ENCODE measurements at places on chromosomes 11 and 22.
A peak's percentile ranks its signal among the peaks of the same experiment; 100 is the strongest.

DNA sequence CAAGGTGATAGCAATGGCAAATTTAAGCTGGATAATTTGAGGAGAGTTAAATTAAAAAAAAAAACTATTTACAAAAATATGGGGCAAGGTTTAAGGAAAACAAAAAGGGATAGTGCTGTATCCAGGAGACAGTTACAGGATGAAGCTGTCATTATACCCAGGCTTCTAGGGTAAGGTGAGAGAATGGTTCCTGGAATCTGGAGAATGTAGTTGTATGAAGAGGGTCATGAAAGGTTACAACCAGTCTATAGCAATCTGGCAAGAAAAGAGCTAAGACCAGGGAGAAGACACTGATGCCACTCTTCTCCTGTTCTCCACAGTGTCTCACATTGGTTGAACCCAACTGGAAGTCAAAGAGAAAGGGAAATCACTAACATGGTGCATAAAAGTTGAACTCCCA lies 144.9 kb downstream of the SOX6 start:
- DNase-seq: no peak

DNA sequence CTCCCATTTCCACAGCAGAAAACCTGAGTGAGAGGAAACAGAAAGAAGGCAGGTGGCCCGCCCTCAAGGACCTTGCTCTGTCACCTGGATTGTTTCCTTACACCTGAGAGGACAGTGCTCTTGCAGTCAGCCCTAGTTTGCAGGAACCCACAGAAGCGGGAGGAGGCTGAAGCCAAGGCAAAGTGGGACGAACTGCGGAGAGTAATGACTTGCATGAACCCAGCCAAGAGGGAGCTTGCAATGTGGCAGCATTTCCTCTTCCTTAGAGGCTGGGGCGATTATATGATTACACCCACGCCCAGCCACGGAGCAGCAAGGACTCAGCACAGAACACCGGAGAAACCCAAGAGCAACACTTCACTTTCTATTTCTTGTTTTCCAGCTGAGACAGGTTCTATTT lies 102.6 kb downstream of the SPON1 start:
- no peak for DNase-seq

GRCh38 chr11:57054817-57055216 lies 66.1 kb downstream of the OR5AK2 start:
- DNase-seq: no peak

DNA sequence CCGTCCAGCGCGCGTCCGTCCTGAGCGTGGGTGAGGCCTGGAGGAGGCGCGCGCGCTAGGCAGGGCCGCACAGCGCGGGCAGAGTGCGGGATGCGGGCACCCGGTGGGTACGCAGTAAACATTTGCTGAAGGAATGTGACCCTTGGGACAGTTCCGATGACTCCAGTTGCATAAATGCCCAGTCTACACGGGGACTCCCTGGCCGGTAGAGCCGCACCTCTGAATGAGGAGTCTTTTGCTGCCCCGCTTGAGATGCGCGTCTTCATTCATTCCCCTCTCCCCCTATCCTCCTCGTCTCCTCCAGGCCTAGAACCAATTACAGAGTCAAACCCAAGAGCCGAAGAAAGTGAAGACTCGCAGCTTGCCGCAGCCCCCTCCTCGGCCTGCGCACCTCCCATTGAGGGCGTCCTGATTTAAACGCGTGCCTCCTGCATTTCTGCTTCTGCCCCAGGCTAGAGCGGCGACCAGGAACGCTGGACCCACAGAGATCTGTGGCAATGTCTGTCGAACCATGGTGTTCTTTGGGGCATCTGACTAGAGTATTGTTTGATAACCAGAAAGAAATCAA lies 729 bp upstream of the CHKB start:
- no peak for DNase-seq

GRCh38 chr11:25755381-25755780 lies 576.5 kb upstream of the ANO3 start:
- DNase-seq: no peak

- no peak for DNase-seq
Observed at GRCh38 chr22:26889802-26890201, 232.4 kb downstream of the MIAT start.

DNA sequence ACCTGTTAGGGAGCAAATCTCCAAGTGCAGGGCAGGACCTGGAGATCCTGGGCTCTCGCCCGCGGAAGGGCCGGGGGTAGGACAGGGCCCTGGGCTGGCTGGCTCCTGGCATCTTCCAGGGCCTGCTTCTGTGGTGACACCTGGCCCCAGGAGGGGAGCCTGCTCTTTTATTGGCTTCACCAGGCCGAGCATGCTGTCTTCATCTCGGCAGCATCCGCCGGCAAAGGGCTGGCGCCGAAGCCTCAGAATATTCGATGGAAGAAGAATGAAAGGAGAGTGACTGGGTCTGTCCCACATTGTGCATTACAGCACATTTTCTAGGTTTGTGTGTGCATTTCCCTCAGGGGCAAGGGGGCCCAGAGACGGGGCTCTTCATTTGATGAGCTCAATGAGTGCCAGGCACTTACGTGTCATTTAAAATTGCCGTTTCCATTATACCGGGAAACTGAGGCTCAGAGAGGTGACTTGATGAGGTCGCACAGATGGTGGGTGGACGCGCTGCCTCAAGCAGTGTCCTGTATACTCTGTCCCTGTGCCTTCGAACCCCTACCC lies 70.0 kb downstream of the RBX1 start:
- DNase-seq: no peak

DNA sequence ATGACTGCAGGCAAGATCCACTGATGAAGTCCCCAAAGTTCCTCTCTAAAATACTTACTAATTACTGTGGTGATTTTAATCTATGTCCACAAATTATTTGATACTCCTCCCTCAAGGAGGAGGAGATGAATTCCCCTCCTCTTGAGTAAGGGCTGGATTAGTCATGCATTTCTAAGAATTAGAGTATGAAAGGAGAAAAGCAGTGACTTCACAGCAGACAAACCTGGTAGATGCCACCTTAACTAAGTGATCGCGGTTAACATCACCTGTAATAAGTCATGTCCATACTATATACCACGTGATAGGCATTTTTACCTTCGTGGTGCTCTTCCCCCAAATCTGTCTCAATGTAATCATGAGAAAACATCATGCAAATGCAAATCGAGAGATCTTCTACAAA lies 52.0 kb upstream of the TSPAN18 start:
- DNase-seq: no peak

DNA sequence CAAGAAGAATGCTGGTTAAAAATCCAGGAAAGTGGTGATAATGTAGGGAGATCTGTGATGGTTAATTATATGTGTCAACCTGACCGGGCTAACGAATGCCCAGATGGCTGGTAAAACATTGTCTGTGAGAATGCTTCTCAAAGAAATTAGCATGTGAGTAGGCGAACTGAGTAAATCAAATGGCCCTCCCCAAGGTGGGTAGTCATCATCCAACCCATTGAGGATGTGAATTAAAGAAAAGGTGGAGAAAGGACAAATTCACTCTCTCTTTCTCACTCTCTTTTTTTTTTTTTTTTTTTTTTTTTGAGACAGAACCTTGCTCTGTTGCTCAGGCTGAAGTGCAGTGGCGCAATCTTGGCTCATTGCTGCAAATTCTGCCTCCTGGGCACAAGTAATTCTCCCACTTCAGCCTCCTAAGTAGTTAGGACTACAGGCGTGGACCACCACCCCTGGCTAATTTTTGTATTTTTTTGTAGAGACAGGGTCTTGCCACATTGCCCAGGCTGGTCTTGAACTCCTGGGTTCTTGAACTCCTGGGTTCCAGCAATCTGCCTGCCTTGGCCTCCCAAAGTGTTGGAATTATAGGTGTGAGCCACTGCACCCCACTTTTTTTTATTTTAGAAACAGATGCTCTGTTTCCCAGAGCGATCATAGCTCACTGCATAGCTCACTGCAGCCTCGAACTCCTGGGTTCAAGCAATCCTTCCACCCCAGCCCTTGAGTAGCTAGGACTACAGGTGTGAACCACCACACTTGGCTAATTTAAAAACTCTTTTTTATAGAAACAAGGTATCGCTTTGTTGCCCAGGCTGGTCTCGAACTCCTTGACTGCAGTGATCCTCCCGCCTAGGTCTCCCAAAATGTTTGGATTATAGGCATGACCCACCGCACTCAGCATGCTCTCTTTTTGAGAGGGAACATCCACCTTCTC lies 22.0 kb upstream of the P2RY6 start:
- no peak for DNase-seq

DNA sequence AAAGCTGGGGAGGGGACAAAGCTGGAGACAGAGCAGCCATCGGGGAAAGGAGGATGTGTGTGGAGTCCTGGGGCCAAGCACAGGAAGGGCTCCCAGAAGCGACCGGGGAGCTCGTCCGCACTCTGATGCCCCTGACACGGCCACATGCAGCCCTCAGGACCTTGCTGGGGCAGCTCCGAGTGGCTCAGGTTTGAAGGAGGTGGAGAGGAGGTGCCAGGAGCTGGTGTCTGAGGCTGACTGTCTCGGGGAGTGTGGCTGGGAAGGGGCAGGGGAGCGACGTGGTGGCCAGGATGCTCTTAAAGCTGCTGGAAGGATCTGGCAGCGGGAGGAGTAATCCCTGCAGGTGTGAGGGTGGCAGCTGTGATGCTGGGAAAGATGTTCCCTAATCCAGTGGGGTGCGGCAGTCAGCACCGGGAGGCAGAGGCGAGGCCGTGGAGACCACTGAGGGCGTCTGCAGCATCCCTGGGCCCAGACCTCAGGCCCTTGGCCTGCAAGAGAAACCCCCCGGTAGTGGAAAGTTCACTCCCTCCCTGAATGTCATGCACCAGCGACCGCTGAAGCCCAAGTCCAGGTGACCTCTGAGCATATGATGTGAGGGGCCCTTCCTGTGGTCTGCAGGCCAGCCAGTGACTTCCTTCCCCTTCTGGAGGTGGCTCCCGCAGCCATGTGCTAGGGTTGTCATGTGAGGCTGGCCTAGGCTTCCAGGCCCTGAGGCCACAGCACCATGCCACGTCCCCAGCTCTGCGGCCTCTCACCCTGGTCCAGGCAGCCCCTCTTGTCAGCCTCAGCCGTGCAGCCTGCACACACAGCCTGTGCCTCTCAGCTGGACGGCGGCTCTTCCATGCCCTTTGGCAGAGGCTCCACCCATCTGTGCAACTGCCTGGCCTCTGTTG lies 17.2 kb upstream of the CTSD start:
- no peak for DNase-seq

- peak; percentile 77 for DNase-seq
Observed at GRCh38 chr11:69950120-69950519, 128.0 kb upstream of the ANO1 start.

GRCh38 chr11:27722953-27723344 lies 22.7 kb upstream of the BDNF start:
- peak; percentile 9 for DNase-seq

DNA sequence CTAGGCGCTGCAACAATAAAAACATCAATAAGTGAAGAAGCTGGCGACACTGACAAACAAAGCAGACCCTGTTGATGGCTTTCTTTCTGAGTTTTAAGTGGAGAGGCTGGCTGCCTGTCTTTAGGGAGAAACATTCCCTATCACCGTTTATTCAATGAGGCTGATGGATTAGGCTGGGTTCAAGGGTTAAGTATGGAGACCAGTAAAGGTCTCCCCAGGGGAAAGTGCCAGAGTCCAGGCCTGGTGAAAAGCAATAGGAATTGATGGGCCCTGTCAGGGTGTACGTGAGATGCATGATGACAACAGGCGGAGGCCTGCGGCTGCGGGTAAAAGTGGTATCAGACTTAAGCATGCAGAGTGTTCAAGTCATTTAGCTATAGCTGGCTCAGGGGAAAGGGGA lies 102.6 kb downstream of the ALX4 start:
- no peak for DNase-seq

GRCh38 chr11:62149986-62150886 lies 26.4 kb downstream of the INCENP start:
- DNase-seq: no peak

Data from WERI-Rb-1 (cell line).